ENCODE measurements at places on chromosomes 7 and 10.

DNA sequence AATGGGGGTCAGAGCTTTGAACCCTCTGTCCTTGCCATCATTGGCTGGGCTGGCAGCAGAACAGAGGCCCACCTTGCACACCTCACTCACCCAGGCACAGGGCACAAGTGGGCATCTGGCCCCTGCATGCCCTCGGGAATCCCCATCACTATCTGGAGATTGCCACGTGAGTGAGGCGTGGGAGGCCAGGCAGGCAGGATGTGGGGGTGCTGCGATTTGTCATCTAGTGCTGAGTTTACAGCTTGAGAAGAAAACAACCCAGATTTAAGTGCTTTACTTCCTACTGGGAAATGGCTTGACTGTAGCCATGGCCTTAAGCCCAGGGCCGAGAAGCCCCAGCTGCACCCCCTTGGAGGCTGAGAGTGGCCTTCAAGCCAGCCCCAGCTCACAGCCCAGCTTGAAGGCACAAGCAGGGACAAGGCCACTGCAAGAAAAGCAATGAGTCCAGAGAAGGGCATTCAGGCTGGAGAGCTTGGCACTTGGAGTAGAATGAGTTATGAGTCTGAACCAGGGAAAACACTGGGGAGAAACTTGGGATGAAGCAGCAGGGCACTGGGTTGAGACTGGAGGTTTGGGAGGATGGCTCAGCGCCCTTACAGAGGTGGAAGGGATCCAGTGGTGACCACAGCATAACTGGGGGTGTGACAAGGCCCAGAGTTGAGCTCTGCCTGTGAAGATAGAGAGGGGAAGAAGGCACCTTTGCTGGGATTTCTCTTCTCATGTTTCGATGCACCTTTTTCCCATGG lies 123.0 kb downstream of the CXCL12 start:
- DNase-seq: no peak

GRCh38 chr7:47484923-47485639 lies 96.8 kb downstream of the TNS3 start:
- DNase-seq: no peak

DNA sequence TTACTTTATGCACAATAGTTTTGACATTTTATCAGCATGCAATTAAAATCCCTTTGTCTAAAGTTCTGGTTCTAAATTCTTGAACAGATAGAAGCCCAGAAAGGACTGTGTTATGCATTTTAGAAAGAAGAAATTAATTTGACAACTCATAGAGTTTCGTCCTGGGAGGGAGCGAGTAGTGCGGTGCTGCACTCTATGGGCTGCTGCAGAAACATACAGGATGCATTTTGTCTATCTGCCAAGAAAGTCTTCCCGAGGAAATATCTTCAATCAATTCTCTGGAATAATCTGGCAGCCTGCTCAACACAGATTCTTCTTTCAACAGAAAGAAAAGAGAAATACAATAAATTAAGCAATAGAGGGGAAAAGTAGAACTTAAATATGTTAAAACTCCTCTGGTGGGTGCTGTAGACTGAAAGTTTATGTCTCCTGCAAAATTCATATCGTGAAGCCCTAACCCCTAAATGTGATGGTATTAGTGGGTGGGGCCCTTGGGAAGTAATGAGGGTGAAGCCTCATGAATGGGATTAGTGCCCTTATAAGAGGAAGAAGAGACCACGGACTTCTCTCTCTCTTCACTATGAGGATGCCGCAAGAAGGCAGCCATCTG lies 39.0 kb upstream of the IFRD1 start:
- no peak for DNase-seq

GRCh38 chr7:103751311-103751880 lies 238.1 kb downstream of the RELN start:
- no peak for DNase-seq

- DNase-seq: no peak
These were observed 76.1 kb upstream of the DUSP5 start for GRCh38 chr10:110421512-110422138.

- DNase-seq: no peak
These were observed 150.2 kb upstream of the CDK1 start for GRCh38 chr10:60627778-60628748.

DNA sequence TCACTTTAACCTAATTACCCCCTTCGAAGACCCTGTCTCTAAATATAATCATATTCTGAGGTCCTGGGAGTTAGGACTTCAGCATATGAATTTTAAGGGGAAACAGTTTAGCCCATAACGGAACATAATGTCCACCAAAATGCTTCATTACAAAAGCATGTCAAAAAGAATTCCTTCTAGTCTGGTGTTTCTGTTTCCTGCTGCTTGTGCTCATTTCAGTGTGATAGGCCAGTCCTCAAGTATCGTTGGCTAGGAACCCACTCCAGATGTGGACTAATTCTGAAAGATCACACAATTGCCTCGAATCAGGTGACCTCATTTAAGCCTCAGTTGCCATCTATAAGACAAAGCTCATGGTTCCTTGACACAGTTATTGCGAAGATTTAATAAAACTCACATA lies 29.6 kb downstream of the INPP5F start:
- no peak for DNase-seq

DNA sequence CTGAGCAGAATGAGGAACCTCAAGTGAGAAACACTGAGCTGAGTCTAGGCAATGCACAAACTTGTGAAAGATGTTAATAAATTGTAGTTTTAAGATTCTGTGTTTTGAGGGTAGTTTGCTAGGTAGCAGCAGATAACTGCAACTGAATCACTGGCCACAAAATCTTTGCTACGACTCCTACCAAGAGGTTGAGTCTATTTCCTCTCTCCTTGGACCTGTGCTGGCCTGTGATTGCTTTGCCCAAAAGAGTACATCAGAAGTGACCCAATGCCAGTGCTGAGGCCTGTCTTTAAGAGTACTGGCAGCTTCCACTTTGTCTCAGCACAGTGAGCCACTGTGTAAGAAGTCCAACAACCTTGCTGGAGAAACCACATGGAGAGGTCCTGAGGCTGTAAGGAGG lies 11.9 kb upstream of the TSPAN13 start:
- no peak for DNase-seq

DNA sequence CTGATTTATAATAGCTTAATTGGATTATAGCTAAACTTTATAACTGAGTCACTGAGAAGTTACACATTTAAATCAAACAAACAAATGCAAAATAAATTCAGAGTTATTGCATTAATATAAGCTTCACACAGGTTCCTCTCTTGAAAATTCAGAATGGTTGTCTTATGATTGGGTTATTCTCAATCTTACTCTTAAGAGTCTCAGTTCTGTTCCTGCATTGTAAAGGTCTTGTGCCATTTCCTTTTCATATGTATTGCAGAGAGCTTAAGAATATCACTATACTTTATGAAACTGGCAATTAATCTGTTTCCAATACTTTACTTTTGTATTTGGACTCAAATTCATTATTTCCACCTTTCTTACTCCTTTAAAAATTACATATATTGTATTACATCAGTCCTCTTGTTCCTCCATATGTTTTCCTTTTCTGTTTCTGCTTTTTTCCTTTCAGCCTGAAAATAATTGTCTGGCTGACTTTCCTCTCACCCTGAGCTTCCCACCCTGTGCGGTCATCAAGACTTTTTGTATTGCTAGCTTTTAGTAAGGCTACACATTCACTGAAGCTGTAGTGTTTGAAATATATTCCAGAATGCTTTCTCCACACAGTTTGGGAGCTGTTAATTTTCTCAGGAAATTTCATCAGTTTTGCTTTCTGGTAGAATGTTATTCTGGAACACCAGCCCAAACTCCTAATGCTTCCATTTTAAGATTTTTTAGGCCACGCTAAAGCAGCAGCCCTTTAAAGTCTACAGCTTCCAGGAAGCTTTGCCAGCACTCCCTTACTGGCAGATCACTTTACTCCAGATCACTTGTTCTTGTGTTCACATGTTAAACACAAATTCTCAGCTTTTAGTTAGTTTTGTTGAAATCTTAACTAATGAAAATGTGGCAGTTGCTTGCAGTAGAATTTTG lies 139.4 kb downstream of the KCND2 start:
- no peak for DNase-seq

Data from activated CD4-positive, alpha-beta T cell treated with anti-CD3 and anti-CD28 coated beads, Interleukin-2, Interleukin-4, amounts not matched to agents 100 ng/mL and 50 ng/mL, durations not matched to agents 16 hours and 8 hours (primary cell).